Tongue (tissue), 3 donors: ENCODE measurements at places on chromosomes 3 and 15.

DNA sequence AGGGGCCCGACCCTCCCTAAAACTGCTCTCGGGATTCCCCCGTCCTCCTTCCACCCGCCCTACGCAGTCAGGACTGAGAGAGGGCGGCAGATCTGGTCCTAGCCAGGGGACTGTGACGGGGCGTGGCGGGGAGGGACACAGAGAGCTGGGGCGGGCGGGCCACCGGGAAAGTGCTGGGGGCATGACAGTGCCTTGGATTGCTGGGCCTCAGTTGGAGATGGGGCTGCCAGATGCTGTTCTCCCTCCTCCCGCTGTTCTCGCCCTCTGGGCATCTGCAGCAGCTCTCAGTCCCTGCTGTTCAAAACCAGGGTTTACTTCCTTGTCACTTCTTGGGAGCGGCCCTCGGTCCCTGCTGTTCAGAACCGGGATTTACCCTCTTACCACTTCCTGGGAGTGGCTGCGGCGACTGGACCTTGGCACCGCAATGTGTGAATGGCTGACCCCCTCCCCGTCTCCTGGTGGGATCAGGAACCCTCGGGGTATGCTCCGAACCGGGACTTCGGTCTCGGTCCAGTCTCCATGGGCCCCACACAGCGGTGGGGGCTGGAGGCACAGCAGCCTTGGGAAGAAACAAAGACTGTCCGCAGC, 1.8 kb upstream of the RPP25 start:
- DNase-seq, result no peak

DNA sequence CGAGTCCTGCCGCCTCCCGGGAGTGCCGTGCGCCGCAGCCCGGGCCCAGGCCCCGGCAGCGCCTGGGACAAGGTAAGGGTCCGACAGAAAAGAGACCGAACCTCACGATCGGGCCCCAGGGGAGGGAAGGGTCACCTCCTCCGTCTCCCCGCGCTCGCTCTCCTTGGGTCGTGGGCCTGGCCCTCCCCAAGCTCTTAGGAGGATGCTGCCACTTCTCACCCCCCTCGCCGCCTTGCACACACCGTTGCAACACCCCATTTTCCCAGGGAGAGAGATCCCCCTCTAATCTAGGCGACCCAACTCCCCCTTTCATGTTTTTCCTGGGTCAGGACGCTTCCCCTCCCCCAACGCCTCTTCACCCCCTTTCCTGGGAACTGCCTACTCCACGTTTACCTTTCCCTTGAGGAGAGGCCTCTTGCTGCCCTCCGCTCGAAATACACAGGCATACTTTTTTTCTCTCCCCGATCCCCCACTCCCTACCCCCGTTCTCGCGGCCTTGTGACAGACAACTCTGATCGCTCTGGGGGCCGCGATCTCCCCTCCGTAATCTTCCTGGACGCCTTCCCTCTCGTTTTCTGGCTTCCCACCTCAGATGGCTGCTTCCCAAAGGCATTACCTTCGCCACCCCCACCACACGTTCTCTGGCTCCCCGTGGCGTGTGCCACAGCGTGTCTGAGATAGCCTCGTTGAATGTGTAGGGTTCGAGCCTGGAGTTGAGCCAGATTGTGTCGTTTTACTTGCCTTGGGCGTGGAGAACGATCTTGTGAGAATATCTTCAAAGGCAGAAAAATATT, 688 bp downstream of the SETD5 start:
- DNase-seq, result peak; percentile 61

GRCh38 chr3:184560531-184560930, 1.1 kb upstream of the EPHB3 start:
- DNase-seq, result no peak

- DNase-seq, result peak; percentile 43
Observed at GRCh38 chr3:21520106-21520963, 230.7 kb downstream of the ZNF385D start.

GRCh38 chr3:48478626-48479555, 25.1 kb downstream of the SHISA5 start:
- no peak for DNase-seq

DNA sequence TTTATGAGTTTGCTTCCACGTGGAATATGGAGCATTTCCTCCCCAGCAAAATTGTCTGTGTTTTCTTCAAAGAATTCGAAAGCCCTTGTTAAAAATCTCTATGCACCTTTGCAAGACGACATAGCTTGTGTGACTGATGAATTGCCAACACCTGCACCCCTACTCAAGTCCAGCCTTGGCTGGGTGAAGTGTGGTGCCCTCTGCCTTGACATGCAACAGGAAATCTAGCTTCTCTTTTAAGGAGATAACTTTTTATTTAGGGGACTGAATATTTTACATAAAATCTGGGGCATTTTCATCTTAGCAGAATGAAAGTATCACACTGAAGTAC, 647 bp downstream of the HMG20A start:
- no peak for DNase-seq

DNA sequence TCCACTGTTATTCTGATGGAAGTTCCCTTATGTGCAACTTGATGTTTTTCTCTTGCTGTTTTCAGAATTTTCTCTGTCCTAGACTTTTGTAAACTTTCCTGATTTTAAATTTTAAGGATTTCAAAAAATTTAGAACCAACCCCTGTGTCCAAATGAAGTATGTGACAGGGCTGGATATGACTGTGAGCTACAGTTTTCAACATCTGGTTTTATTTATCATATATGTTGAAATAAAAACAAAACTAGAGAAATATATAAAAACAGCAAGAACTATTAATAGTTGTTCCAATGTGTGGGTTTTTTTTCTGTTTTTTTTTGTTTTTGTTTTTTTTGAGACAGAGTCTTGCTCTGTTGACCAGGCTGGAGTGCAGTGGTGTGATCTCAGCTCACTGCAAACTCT, 47.4 kb upstream of the PSMD6 start:
- no peak for DNase-seq

DNA sequence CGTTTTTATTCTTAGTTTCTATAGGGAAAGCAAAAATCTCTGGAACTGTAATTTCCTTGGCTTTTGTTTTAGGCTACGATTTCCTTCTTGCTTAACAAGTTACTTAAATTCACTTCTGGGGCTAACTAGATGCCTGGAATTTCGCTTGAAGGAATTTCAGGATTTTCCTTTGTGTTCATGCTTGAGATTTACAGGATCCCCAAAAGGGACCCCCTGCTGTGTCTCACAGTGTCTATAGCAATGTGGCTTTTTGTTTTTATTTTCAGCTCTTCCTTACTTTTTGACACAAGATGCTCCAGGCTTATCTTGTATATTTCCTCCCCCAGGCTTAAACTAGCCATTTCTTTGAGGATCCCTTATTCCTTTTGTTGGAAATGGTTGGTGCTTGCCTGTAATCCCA, 95.5 kb upstream of the DPPA4 start:
- no peak for DNase-seq

DNA sequence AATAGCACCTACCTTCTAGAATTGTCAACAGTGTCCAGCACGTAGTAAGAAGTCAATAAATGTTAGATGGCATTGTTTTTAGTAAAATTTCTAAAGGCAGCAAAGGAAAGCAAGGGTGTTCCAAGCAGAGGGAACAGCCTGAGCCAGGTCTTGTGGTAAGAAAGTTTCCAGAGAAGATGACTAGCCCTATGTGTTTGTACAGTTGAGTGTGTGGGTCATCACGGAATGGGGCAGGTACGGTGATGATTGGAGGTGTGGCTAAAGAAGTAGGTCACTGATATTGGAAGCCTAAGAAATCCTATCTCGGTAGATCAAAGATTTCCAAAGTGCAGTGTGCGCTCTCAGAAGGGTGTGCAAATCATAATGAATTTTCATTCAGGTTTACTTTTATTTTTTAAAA, 94.2 kb upstream of the BCL6 start:
- no peak for DNase-seq
